Stimulated activated CD4-positive, alpha-beta T cell treated with anti-CD3 and anti-CD28 coated beads, Interleukin-15, amount 100 ng/mL, for 48 hours (primary cell): ENCODE measurements at places on chromosomes 3 and 15.

GRCh38 chr3:187992609-187993008 lies 161.3 kb upstream of the LPP start:
- DNase-seq = no peak

- no peak for DNase-seq
Observed at GRCh38 chr3:27221264-27221932, 147.8 kb downstream of the NEK10 start.

DNA sequence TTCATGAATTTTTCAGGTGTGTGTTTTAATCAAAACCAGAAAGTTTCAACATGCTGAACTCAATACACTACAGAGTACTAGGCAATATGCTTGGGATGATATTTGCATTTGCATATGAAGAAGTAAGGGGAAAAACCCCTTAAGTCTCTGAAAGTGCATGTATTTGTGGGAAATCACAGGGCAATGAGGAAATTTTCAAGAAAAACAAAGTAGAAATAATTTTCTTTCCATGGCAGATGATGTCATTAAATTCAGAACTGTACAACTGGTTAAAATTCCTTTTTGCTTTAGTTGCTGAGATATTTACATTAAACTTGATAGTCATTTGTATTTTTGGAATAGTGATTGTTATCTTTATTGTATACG lies 294.0 kb upstream of the TBC1D5 start:
- no peak for DNase-seq

- no peak for DNase-seq
Observed at GRCh38 chr3:73389117-73389813, 235.5 kb downstream of the PDZRN3 start.

GRCh38 chr15:92714477-92715401 lies 59.2 kb upstream of the FAM174B start:
- peak; percentile 66 for DNase-seq

- DNase-seq = no peak
Observed at GRCh38 chr3:164371681-164372080, 706.6 kb downstream of the SI start.

GRCh38 chr15:77617476-77618230 lies 15.1 kb downstream of the LINGO1 start:
- no peak for DNase-seq

GRCh38 chr15:64379216-64379960 lies 1.9 kb downstream of the PCLAF start:
- no peak for DNase-seq

- no peak for DNase-seq
Observed at GRCh38 chr3:19074257-19074900, 73.9 kb upstream of the KCNH8 start.

- no peak for DNase-seq
Observed at GRCh38 chr3:102536456-102536855, 101.6 kb downstream of the ZPLD1 start.

- DNase-seq = no peak
Observed at GRCh38 chr3:196997311-196997710, 28.7 kb upstream of the PIGZ start.

DNA sequence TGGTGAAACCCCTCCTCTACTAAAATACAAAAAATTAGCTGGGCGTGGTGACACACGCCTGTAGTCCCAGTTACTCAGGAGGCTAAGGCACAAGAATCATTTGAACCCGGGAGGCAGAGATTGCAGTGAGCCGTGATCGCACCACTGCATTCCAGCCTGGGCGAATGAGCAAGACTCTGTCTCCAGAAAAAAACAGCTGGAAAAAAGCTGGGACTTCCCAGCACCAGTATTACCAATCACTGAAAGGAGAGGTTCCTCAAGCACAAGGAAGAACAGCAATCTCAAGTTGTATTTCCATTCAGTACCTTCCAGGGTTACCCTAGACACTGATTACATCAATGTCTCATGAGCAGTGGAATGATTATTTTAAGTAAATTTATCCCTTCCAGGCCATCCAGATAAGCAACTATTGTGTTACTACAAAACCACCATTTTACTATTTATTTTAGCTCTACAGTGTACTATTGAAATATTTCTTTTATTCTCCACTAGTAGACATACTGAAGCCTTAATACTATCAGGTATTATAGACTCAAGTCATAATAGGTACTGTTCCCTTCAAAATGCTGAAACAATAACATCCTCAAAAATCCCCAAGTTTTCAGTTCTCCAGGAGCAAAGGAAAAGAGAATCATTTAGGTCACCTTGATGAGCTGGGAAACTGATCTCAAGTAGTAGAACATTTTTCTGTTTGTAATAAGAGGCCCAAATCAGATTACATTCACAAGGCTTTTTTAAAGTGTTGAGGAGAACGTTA lies 54.8 kb upstream of the VGLL4 start:
- no peak for DNase-seq

DNA sequence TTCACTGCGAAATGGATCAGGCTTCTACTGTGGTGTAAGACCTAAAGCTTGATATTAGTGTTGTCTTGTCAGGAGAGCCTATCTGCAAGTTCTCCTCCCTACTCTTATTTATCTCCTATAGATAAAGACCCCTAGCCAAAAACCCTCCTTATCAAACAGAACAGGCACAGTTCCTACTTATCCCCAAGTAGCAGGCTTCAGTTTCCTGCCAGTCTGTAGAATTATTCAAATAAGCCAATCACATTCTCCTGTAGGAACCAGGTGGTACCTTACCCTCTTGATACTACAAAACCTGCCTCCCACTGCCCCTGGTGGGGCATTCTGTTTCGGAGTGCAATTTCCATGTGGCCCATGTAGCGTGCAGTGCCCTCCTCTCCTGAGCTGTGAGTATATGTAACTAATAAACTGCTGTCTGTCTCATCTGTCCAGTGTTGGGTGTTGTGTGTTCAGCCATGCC lies 28.7 kb downstream of the HDGFL3 start:
- DNase-seq = no peak

DNA sequence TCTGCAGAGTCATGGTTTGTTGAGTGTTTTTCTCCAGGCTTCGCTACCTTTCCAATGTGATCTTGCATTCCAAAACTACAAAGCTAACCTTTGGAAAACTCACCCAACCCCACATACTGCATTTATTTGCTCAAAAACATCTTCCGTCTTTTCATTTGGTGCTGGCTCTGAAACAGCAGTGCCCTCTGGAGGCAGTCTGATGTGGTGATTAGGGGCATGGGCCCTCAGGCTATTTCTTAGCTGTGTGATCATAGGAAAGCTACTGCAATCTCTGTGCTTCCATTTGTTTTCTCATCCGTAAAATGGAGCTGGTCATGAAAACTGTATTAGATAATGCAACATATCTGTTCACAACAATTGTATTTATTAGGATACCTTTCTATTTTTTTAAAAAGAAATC lies 47.0 kb downstream of the MTHFS start:
- DNase-seq = no peak

DNA sequence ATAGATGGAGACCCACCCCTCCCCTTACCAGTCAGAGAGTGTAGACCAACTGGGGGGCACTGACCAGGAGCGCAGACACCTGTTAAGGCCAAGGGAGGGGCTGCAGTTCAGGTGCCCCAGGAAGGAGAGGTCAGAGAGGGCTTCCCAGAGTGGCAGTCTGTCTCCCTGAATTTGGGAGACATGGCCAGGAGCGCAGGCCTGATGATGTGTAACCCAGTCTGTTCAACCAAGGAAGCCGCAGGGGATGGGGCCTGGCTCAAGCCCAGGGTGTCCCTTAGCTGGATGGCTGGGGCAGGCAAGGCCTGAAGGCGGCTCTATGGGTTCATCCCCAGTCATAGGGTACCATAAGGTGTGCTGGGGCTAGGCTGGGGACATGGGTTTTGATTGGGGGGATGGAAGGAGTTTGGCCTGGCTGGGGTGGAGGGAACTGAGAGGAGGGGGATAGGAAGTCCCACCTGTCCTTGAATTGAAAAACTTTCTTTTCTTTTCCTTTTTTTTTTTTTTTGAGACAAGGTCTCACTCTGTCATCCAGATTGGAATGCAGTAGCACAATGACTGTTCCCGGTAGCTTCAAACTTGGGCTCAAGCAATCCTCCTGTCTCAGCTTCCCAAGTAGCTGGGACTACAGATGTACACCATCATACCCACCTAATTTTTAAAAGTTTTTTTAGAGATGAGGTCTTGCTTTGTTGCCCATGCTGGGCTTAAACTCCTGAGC lies 75.7 kb downstream of the SMAD6 start:
- DNase-seq = no peak

- DNase-seq = no peak
Observed at GRCh38 chr15:56971571-56971970, 53.1 kb downstream of the TCF12 start.
